T1000 (cell line): ENCODE measurements at places on chromosomes 12 and 14.

DNA sequence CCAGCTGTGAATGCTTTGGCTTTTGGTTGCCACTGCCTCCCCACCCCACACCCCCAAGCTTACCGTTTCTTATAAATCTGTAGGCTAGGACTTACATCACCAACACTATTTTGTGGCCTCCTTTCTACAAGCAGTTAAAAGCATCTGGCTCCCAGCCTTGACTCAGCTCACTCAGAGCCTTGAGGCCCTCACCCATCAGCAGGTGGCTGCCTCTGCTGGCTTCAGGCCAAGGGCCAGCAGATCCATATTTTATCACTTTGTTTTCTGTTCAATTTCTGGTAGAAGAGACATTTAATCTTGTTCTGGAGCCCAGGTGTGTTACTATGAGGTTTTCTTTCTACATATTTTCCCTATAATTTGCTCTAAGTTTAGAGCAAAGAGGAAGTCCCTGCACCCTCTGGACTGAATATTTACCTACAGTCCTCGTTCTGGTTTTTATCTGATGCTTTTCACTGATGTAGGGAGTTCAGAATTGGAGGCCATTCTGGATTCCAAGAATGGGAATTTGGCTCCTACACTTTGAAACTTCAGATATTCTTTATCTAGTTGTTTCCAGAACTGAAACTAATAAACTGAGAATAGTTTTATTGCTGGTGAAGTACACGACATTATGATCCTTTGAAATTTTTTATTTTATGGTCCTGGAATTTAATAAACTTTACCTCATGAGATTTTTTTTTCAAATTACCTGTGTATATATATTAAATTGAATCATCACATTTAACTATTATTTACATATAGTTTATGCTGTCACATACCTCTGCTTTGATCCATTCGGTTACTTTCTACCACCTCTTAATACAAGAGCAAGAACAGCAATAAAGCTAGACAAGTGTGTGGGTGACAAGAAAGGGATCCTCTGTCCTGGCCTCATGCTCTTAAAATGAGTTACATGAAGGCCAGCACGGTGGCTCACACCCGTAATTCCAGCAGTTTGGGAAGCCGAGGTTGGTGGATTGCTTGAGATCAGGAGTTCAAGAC, 22.2 kb downstream of the PLBD1 start:
- no peak for DNase-seq

DNA sequence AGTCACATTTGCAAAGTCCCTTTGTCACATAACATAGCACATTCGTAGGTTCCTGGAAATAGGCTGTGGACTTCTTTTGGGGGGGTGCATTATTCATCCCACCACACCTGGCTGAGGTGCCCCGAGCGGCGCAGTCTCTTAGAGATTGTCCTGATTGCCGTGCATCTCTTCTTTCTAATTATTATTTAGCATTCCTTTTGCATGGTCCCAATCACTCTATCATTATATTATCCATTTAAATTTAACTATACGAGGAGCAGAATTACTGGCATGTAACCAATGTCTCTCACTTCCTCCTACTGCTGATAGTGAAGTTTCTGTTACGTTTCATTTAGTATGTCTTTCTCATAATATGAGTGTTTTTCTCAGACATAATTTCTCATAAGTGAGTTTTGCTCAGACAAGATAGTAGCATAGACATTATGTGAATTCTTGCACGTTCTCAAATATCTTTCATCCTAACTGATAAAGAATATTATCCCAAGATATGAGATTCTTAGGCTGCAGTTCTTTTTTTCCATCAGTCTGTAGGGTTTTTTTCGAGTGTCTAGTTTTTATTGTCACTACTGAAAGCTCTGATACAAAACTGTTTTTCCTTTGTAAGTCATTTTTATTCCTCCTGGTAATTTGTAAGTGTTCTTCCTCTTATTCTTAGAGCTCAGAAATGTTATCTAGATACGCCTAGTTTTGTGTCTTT, 444.3 kb downstream of the NELL2 start:
- DNase-seq, result no peak

DNA sequence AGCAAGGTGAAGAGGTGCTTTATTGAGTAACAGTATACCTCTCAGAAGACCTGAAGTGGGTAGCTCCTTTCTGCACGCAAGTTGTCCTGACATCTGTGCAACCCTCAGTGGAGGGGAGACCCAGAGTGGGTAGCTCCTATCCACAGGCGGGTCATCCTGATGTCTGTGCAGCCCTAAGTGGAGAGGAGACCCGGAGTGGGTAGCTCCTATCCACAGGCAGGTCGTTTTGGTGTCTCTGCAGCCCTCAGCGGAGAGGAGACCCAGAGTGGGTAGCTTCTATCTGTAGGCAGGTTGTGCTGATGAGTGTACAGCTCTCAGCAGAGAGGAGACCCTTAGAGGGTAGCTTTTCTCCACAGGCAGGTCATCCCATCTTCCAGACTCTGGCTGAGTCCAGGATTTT, 45.1 kb upstream of the PRPF39 start:
- DNase-seq, result no peak

DNA sequence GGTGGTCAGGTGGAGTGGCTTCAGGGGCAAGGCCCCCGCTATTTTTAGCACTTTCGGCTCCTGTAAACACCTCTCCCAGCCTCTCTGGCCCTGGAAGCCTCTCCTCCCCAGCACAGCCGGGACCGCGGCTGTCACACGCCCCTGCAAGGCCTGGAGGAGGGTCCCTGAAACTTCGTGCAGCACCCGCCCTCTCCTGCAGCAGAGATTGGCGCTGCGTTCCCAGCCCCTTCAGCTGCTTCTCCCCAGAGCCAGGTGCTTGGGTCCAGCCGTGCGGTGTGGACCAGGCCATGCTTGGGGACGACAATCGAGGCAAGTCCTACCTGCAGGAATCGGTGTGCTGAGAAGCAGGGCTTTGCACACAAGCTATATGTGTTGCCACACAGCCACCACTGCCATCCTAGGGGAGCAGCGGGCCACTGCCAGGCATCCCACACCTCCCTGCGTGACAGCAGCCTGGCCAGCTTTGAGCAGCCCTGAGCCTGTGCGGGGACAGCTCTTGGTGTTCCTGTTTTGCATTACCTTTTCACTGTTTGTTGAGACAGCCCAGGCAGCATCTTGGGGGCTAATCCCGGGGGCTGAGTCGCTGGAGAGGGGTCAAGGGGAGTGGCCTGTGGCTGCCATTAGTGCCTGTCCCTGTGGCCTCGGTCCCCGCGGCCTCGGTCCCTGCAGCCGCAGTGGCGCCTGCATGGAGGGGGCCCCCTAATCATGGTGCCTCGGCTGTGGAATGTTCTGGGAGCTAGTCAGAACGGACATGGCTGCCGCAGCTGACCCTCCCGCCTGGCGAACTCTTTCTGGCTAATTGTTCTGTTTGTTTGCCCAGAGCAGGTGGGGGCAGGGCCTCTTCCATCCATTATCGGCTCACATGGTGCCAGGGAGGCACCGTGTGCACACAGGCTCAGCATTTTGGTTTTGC, 27.6 kb upstream of the TRAF3 start:
- DNase-seq, result no peak

DNA sequence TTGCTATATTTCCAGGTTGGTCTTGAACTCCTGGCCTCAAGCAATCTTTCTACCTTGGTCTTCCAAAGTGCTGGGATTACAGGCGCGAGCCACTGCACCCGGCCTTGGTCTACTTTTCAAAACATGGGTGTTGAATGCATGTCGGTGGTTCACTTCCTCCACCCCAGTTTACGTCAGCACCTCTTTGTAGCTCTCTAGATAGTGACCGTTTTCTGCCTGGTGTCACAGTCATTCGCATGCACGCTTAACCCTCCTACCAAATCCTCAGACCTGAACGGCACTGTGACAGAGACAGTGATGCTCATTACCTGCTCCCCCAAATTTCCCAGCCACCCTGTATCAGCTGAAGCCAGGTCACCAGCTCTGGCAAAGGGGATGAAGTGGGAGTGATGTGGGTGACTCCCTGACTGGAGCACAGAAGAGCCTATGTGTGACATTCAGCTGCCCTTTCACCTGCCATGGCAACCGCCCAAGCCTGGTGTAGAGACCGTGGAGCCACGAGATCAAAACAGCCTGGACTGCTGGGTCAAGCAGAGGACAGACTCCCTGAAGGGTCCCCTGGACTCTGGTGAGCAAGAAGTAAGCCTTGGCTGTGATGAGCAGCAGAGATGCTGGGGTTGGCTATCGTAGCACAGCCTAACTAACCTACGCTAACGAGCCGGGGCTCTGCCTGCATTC, 66.2 kb upstream of the GPR68 start:
- DNase-seq, result no peak

GRCh38 chr12:67754933-67755697, 106.6 kb downstream of the DYRK2 start:
- no peak for DNase-seq
